GM12891 (cell line): ENCODE measurements at places on chromosomes 1 and 21.

DNA sequence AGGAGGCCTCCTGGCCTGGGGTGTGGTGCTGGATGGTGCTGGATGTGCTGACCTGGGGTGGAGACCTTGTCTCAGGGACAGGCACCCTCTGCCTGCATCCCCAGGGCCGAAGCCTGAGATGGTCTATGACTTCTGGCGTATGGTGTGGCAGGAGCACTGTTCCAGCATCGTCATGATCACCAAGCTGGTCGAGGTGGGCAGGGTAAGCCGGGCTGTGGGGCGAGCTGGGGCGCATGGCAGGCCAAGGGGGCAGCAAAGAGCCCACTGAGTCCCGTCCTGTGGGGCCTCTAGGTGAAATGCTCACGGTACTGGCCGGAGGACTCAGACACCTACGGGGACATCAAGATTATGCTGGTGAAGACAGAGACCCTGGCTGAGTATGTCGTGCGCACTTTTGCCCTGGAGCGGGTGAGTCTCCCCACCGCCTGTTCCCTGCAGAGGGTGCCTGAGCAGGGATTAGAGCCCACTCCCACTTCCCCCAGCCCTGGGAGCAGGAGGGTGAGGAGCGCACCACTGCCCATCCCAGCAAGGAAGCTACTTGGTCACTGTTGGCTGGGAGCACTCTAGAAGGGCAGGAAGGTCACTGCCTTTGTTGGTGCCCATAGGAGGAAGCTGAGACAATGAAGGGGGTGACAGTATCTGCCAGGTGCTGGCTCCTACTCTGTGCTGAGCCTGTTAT, 75.2 kb downstream of the PTPRU start:
- no peak for DNase-seq

DNA sequence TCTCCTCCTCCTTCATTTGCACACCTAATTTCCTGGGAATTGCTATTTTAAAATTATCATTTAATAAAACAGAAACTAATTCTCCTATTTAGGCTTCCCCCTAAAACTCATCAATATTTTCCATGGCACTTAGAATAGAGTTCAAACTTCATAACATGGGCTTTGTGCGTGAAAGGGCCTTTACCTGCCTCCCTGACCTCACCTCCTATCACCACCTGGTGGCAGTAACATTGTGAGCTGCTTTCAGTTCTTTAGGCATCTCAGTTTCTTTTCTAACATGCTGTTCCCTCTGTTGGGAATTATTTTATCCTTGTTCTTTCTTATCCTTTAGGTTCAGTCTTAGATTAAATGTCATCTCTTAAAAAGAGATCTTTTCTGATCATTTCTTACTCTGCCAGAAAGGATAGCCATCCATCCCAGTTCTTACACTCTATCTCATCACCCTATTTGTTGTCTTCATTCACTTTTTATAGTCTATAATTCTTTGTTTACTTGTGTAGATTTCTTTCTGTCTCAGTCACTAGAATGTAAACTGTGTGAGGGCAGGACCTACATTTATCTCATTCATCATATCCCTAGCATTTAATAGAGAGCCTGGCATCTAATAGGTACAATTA, 133.8 kb upstream of the KIAA1614 start:
- DNase-seq: no peak

DNA sequence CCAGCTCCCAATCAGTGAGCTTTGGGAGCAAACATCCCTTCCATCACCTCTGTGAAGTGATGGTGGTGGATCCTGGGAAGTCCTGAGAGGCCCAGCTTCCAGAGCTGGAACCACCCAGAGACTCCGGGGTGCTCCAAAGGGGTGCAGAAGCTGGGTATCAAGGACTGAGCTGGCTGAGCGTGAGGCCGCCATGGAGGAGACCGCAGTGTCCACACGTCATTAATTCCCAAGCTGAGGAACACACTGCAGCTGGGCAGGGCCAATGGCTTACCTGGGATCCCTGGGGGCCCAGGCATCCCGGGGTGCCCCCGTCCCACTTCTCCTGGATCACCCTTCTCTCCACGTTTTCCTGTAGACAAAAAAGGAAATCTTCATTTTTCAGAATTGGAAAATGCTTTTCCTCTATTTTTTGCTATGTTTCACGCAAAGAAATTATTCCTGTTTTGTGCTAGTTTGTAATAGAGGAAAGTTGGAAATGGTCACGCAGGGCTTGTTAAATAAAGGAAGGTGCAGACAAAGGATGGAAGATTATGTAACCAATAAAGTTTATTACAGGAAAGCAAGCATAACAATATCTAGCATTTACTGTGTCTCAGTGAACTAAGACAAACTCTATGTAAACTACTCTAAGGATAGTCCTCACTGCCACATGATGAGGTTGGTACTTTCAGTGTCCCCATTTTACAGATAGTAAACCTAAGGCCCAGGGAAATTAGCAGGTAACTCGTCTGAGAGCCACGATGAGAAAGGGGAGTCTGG, 15.4 kb downstream of the COL9A2 start:
- no peak for DNase-seq

DNA sequence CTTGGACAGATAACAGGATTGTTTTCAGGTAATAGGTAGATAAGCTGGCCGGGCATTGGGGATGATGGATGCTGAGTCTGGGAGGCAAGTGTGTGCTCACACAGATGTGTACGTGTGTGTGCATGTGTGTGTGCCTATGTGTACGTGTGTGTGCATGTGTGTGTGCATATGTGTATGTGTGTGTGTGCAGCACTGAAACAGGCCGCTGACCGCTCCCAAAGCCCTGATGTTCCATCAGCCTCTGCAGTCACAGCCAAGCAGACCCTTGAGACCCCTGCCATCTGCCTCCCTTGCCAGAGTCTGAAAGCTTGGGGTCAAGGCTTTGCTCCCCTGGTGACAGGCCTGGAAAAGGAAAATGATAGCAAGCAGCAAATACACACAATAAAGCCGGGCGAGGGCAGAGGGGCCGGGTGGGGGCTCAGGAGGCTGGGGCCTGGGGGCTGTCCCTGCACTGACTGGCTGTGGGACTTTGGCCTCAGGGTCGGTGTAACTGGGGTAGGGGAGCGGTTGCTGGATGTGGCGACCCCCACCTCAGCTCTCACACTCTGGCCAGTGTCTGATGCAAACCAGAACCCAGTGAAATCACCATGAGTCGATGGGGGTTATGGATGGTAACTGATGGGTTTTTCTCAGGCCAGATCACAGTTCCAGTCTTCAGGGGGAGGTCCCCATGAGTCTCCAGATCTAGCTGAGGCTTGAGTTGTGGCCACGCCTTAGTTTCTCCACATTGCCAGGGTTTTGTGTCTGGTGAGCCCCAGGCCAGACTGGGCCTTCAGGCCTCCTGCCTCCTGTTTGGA, 9.2 kb upstream of the TNFRSF8 start:
- no peak for DNase-seq

- no peak for DNase-seq
These were observed 25.1 kb upstream of the BRDT start for GRCh38 chr1:91924146-91924545.

DNA sequence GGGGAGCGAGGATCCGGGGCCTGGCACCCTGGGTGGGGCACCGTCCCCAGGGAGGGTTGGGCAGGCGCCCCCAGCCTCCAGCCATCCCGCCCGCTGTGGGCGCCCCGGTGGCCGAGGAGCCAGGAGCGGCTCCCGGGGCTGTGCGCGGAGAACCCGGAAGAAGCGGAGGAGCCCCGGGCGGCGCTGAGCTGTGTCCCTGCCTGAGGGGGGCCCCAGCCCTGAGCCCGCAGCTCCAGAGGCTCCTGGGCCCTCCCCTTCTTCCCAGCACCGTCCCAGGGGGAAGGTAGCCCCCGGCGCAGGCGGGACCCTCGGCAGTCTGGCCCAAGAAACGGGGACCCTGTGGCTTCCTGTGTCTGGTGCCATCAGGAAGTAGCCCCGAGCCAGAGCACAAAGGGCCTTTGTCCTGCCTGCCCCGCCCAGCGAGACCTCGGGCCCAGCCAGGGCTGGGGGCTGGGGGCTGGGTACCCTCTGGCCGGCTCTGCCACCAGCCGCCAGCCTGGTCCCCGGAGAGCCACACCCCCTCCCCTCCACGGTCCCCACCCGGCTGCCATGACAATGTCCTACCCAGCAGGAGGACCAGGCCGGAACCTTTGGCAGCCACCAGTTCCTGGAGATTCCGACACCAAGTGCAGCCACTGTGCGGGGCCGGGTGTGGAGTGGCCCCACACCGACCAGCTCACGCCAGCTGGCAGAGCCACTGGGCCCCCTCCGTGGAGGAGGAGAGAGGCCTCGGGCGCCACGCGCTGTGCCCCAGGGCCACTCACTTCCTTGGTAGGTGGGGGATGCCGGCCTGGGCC, 15.6 kb upstream of the TTLL10 start:
- peak; percentile 91 for DNase-seq

- no peak for DNase-seq
These were observed 13.3 kb downstream of the TRIM11 start for GRCh38 chr1:228393268-228393701.

GRCh38 chr1:197638316-197638715, 137.0 kb downstream of the DENND1B start:
- no peak for DNase-seq

DNA sequence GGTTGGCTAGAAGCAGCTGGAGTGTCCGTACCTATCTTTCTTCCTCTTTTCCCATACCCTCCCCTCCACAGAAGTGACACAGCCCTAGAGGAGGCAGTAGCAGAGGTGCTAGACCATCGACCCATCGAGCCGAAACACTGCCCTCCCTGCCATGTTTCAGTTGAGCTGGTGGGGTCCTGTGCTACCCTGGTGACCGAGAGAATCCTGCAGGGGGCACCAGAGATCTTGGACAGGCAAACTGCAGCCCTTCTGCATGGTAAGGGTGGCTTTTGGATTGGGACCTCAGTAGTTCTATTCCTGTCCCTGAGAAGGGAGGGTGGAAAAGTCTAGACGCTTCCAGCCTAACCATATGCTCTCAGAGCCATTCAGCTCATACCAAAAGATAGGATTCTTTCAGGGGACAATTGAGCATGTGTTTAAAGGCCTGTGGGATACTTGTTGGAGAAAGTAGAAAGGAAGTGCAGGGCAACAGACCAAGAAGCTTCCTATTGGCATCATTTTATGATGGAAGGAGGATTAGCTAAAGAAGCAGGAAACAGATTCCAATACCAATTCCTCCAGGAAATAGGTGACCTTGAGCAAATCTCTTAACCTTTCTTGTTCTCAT, 11.7 kb upstream of the BNIPL start:
- DNase-seq: peak; percentile 74

GRCh38 chr21:15000081-15000480, 64.7 kb downstream of the NRIP1 start:
- no peak for DNase-seq

DNA sequence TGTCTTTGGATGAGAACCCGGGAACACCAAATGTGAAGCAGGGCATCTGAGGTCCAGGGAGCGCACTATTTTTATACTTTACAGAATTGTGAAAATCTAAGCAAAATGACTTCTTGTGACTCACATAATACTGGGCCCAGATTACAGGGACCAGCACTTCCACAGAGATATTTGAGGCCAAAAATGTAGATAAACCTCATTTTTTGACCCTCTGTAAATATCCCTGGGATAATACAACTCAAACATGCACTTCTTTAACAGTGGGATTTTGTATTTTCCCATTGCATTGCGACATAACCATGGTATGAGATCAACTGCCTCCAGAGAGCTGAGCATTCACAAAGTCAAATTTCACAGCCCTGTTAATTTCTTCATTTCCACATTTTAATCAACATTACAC, 289.4 kb upstream of the ADGRL4 start:
- DNase-seq: no peak

DNA sequence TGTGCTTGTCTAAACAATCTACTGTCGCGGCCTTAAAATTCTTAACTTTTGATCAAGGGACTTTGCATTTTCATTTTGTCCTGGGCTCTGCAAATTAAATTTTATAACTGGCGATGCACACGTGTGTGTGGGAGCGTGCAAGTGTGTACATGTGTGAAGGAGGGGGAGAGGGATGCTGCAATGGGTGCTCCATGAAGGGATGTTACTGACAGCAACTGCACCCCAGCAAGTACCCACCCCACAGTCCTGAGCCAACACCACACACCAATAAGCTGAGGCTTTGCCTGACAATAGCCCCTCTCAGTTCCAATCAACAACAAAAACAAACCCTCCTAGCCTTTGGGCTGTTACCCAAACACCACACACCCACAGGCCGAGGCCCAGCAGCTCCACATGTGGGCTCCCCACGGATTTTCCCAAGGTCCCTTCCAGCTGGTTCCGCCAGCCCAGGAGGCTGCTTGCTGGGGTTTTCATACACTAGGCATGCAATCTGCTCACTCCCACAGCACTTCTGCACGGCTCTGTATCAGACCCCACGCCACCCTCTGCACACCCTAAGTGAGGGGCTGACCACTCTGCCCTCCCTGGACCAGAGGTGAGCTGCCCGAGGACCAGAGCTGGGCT, 32.8 kb upstream of the IFFO2 start:
- DNase-seq: no peak

- no peak for DNase-seq
These were observed 668.7 kb downstream of the MRPL39 start for GRCh38 chr21:24938573-24938972.

- DNase-seq: no peak
These were observed 156.1 kb downstream of the NR5A2 start for GRCh38 chr1:200183637-200184036.

DNA sequence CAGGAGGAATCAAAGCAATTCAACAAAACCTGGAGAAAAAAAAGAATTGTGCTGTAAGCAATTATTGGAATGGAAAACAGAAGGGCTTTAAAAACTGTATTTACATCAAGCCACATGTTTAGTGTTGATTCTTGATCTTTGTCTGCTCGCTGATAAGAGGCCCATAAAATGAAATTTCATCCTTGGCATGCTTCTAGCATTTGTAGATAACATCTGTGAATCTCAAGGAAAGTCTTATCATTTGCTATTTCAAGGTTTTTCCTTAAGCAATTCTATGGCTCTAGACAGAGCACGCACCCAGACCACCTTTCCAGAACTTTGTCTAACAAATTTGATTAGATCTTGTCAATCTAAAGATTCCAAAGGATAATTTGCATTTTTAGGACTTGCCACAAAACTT, 181.0 kb upstream of the FGGY start:
- no peak for DNase-seq

DNA sequence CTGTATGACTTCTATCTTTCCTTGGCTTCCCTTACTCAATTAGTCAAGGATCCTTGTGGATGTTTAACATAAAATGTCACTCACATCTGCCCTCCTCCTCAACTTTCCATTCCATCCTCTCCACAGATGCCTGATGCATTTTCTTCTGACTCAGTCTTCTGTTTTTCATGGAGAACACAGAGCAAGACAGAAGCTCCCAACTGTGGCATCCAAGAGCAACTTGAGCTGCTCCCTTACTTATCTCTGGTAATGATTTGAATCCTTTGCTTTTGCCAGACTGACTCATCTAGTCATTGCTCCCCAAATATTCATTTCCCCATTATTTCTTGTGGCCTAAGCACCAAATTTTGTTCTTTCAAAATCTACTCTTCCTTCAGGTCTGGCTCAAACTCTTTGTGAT, 120.6 kb downstream of the LYPLAL1 start:
- no peak for DNase-seq

GRCh38 chr1:46137916-46138315, 5.5 kb upstream of the PIK3R3 start:
- no peak for DNase-seq
